ENCODE measurements at places on chromosomes 1 and 21.

GRCh38 chr1:11178021-11179015, 10.8 kb upstream of the ANGPTL7 start:
- DNase-seq = no peak

GRCh38 chr1:165364568-165365133, 8.1 kb upstream of the LMX1A start:
- no peak for DNase-seq

GRCh38 chr21:46354046-46354445, 30.1 kb downstream of the PCNT start:
- DNase-seq = no peak

DNA sequence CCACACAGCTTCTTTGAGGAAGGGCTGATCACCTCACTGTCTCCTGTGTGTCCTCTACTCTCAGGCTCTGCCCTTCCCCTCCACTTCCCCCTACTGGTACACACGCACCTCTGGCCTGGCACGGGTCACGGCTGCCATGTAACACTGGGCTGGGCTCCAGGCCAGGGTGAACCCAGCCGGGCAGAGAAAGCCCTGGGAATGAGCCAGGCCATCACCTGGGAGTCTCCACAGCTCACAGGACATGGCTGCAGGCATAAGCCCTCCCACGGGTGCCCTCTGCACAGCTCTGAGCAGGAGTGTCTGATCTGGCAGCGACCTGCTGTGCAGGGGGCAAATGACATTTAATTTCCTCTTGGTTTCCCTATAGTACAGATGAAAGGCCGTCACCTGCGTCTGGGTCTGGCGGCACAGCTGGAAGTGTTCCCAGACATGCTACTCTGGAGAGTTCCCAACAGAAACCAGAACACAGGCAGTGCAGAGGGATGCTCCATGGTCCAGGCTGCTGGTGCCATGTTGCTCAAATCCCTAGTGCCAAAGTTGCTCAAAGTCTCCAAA, 61.2 kb downstream of the ERI3 start:
- no peak for DNase-seq

DNA sequence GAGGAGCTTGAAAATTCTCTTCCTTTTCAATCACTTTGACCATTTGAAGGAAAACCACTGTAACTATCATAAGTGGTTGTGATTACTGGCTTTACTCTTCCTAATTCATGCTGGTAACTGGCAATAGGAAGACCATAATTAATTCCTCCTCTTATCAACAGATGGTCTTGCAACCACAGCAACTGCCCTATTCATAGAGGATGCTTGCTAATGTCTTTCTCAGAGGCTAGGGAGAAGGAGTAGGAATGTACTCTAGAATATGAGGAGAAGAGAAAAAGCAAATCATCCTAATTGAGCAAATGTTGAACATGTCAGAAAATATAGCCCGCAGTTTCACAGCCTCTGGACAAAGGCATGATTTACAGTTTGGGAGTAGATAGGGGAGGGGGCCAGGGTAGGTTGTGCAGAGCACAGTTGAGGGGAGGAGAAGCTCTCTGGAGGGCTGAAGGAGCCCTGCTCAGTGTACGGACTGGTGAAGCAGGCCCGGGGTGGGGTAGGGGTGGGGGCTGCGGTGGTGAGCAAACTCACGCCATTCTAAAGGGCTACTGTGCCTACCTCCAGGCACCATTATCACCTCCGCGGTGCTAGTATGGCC, 192.9 kb downstream of the PCP4 start:
- DNase-seq = no peak

- no peak for DNase-seq
These were observed 246.4 kb upstream of the NR5A2 start for GRCh38 chr1:199780948-199781670.

DNA sequence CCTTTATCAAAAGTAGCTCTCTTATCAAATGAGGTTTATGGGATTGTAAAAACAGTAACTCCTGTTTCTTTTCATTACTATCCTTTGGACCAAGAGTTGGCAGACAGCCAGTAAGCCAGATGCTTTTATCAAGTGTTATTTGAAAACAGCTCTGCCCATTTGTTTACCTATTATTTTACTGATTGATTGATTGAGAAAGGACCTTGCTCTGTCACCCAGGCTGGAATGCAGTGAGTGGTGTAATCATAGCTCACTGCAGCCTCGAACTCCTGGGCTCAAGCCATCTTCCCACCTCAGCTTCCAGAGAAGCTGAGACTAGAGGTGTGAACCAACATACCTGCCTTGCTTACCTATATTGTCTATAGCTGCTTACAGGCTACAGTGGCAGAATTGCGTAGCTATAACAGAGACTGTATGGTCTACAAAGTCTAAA, 3.6 kb downstream of the PRKAB2 start:
- DNase-seq = no peak

DNA sequence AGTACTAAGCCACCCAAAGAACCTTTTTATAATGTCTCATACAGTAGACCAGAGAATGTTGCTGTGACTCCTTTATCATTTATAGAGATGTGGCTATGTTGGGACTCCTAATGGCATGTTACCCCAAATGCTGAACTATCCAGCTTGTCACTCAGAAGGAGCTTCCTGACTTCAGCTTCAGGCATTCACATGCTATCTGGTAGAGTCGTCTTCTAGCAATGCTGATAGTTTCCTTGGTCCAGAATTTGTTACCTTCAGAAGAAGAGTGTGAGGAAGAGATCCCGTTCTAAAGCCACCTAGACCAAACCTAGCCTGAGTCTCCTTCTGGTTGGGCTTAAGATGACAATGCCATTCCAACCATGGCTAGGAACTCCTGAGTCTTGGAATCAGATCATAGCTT, 68.1 kb downstream of the OLFML2B start:
- DNase-seq = no peak

GRCh38 chr21:38183961-38184360, 72.8 kb upstream of the KCNJ15 start:
- DNase-seq = no peak

GRCh38 chr1:94611681-94612475, 70.3 kb upstream of the F3 start:
- no peak for DNase-seq

DNA sequence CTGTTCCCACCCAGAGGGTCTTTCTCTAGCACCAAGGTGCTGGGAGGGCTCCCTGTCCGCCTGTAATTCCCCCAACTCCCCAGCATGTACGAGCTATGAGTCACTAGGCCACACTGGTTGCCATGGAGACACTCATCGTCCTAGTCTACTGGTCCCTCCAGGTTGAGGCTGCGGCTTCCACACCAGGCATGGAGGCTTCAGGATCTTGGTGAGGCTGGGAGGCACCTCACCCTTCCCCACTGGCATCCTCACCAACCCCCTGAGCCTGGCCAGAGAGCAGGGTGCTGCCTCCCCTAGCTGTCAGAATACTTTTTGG, 75.6 kb upstream of the KAZN start:
- no peak for DNase-seq

DNA sequence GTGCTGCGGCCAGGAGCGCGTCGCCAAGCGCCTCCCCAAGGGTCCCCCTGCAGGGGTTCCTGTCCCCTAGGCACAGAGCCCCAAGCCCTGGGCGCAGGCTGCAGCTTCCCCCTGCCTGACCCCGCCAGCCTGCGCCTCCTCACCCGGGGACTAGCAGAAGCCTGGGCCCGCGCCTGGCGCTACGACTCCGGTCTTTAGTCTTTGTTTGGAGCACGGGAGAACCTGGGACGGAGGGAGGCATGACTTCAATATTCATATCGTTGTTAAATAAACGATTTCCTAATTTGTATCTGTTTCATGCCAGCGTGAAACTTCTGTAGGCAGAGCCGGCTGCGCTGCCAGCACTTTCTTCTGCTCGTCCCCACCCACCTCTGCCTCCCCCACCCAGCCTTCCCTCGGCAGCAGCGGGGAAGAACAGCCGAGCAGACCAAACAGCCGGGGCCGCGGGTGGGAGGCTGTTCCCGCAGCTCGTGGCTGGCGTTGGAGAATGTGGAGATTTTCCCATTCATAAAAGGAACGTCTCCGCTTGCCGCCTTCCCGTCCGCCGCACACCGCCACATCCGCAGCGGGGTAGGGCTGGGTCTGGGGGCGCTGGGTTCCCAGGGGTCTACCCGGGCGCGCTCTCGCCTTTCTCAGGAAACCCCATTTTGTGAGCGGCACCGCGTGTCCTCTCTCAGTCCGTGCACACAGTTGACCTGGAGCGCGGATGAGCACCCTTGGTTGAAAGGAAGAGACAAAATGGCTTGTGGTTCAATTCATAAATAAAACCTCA, 777 bp upstream of the TRIM67 start:
- no peak for DNase-seq

- DNase-seq = no peak
These were observed 102.0 kb upstream of the RUNX3 start for GRCh38 chr1:25031966-25032667.

DNA sequence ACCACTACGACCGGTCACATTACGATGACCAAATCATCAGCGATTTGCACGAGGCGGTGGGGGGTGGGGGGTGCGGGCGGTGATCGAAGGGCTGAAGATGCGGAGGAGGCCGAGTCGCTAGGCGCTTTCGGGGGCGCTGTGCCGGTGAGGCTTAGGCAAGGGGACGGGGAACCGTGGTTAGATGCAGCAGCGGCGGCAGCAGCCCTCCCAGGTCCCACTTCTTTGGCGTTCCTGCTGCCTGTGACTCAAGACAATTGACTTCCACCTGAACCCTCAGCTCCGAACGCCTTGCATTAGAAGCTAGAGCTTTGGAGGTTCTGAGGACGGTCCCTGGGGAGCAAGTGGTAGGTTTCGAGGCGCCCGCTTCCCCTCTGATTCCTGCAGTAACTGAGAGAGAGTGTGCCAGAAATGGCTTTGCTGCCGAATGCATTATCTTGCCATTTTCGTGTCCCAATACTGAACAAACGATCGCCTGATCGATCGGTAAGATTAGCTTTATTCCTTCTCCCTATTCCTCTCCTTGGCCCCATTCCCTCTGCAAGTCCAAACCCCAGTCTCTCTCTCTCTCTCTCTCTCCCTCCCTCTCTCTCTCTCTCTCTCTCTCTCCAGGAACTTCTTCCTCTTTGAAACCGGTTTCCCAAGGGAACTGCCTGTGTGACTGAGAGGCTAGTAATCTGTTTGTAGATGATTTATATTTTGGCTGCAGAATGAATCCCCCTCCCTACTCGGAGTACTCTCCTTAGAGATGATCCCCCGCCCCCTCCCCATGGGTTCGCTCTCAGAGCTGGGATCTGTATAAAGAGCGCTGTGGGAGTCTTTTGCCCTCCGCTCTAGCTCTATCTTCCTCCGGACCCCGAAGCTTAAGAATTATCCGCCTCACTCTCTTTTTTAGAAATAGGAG, 735 bp upstream of the BRINP3 start:
- no peak for DNase-seq

DNA sequence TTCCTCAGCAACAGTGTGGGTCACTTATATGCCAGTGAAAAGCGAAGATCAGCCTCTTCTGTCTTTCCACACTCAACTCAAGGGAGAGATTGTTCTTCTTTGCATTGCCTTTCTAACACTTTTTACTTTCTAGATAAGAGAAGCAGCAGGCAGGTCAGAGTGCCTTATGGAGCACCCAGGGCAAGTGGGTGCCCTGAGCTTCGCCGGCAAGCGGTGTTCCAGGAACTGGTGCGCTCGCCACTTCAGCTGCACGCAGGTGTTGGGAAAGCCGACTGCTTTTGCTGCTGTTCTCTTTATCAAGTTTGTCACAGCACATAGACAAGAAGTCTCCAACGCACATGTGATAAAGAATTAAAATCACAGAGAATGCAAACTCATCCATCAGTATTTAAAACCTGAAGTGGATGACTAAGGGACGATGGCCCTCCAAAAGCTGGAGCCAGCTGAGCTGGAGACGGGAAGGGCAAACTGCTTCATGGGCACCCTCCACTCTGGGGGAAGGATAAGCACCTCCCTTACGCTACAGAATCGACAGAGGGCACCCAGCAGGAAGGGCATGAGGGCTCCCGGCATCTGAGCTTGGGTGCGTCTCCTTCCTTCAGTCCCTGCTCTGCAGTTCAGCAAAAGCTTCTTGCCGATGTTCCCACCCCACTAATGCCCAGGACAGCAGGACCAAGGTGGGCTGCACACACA, 20.7 kb downstream of the UBE2G2 start:
- DNase-seq = no peak

- DNase-seq = no peak
These were observed 16.9 kb upstream of the COL6A1 start for GRCh38 chr21:45964649-45965048.

GRCh38 chr1:65469126-65469888, 48.8 kb downstream of the LEPR start:
- no peak for DNase-seq

DNA sequence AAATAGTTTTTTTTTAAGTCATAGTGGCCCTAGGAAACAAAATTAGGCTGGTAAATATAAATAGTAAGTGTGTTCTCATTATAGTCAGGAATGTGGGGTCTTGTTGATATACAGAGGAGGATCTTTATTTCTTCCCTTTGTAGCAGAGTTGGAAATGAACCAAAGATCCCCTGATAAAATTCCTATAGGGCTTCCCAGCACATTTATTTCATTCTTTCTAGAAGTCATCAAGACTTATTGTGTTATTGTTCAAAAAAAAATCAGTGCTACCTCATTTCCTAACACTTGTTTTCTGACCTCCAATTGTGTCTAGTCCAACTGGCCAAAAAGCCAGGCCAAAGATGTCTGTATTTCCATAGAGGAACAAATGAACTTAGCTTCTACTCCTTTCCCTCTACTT, 7.6 kb upstream of the PLEKHO1 start:
- DNase-seq = no peak

DNA sequence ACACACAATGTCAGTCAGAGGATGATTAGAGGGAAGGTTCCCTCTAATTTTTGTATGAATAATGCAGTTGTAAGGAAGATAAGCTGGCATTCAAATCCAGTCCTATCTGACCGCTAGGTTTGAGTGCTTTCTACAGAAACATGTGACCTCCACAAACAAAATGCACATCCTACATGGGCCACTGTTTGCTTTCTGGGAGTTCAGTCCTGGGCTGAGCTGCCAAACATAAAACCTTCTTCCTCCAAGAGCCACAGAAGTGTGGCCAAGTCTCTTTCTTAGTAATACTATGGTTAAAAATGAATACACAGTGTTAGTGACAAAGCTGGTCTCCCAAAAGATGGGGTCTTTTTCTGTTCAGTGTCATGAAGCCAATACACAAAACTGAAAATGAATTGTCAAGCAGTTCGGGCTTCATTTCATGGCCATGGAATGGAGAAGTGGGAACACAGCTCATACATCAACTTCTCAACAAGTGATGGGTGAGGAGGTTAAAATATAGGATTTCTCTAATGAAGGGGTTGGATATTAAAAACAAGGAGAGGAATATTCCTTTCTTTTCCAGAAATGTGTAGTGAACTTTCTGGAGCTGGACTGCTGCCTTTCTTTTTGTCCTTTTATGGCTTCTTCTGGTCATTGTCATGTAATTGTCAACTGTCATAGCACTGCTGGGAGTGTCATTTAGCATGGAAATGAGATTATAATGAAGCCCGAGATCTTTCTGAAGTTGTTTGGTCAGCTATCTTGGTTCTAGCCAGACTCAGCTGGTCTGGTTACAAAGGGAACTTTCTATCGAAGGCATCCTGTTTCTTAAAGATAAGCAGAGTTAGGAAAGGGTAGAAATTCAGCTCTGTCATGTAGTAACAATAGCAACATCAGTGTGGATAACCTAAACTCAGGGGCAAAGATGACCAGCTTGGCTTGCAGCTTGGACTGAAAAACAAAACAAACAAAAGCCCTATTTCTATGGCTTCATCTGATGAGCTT, 135.1 kb downstream of the CHD1L start:
- DNase-seq = no peak
